Lower lobe of right lung (tissue), 2 donors: ENCODE measurements at places on chromosomes 1 and 21. TPM values are rescaled to one million over a fixed set of nuclear protein-coding genes. Genes with fewer than 3 reads are reported as not detected.

Gene LCE1A
- total RNA-seq, result not detected

Gene HAO2
- total RNA-seq, result not detected

Gene GJB4
- 0.12 TPM for total RNA-seq

Gene MAGI3
- 69.9 TPM for total RNA-seq

Gene DIP2A
- total RNA-seq, result 41.0 TPM

Gene TMEM125
- total RNA-seq, result 197 TPM

Gene LAPTM5
- total RNA-seq, result 544 TPM

Gene LPAR3
- total RNA-seq, result 5.7 TPM

Gene LCE1C
- not detected for total RNA-seq

Gene TCHH
- 0.15 TPM for total RNA-seq

Gene PTBP2
- total RNA-seq, result 12.8 TPM

Gene NUP210L
- total RNA-seq, result 1.7 TPM

Gene CFHR1
- total RNA-seq, result 0.74 TPM

Gene C1orf53
- total RNA-seq, result 2.0 TPM

Gene FAM72C
- total RNA-seq, result not detected

Gene ELAVL4
- not detected for total RNA-seq

Gene MLLT11
- 0.56 TPM for total RNA-seq

Gene CLCA4
- not detected for total RNA-seq

Gene ZNF678
- total RNA-seq, result 9.0 TPM

Gene IQCC
- total RNA-seq, result 2.0 TPM

Gene HSD3B2
- total RNA-seq, result not detected

Gene ASPM
- 1.6 TPM for total RNA-seq

Gene TMEM269
- not detected for total RNA-seq

Gene KCTD3
- total RNA-seq, result 25.3 TPM

Gene RGS8
- total RNA-seq, result not detected

Gene ADAMTS4
- 1.4 TPM for total RNA-seq

Gene FCAMR
- not detected for total RNA-seq

Gene CADM3
- total RNA-seq, result 8.8 TPM

Gene GSTM4
- total RNA-seq, result 15.7 TPM

Gene LCE2A
- total RNA-seq, result not detected

Gene CELA3B
- total RNA-seq, result not detected

Gene NUCKS1
- total RNA-seq, result 111 TPM

Gene OR14K1
- not detected for total RNA-seq

Gene GCSAML
- total RNA-seq, result 2.2 TPM

Gene UBE2U
- not detected for total RNA-seq

Gene STUM
- 0.83 TPM for total RNA-seq

Gene RAB25
- total RNA-seq, result 58.0 TPM

Gene PDPN
- 33.3 TPM for total RNA-seq

Gene PAPPA2
- 0.50 TPM for total RNA-seq

Gene BEND5
- total RNA-seq, result 4.3 TPM
